ENCODE measurements at places on chromosomes 3 and 15.
A peak's percentile ranks its signal among the peaks of the same experiment; 100 is the strongest.

DNA sequence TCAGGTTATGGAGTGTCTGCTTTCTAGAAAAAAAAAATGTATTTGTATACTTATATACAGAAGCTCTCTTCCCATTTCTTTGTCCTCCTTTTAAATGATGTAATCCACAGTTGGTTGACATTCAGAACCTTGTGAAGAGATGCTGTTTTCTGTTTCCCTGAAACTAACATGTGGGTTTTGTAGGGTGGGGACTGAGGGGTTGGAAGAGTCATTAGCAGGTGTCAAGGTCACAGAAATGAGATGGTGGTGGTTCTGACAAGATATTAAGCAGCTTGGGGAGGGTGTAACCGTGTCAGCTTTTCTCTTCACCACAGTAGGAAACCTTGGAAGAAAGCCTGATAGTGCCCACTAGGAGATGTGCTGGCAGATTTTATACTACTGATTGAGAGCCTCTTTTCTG, 2.4 kb downstream of the RASA2 start:
- DNase-seq = no peak

DNA sequence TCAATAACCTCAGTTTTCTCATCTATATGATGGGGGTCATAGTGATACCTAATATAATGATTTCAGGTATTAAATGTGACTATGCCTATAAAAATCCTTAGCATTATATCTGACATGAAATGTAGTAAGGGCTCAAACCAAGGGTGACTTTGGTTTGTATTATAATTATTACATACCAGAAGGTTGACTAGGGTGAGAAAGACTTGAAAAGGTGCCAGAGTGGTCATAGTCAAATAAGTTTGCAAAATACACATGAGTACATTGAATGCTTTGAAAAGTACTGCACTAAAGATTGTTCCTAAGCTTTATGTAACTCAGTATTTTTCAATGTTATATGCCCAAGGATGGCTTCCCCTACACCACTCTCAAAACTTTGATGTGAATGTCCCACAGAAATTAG, 297.2 kb downstream of the ARPP21 start:
- DNase-seq = no peak

DNA sequence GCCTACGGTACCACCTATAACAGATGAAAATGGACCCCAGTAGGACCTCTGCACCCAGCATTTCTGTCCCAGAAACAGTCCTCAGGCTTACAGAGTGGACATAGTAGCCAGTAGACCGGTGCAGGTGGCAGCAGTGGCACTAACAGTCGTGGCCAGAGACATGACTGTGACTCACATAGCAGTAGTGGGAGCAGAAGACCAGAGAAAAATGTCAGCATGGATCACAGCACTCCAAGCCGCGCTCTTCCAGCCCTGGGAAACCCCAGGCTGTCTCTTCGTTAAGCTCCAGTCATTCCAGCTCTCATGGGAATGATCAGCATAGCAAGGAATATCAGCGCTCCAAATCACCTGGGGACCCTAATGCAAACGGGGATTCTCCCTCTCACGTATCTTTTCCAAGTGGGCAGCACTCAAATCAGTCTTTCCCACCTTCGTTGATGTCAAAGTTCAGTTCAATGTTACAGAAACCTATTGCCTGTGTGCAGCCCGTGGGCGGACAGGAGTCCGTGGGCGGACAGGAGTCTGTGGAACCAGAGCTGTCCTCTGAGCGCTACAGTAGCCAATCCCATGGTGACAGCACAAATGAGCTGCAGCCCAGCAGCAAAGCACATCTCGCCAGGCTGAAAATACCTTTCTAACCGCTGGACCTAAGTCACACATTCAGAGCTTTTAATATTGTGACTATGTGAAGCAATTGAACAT, 10.5 kb downstream of the BFSP2 start:
- DNase-seq = no peak

- DNase-seq = peak; percentile 93
Measured at GRCh38 chr15:44711096-44711742, at the start of the genes B2M and PATL2. Gene B2M, plus strand, starts transcription at chr15:44711517. Its CDS starts 30 bp downstream, at chr15:44711547. Gene PATL2, minus strand, starts transcription at chr15:44711323. Its CDS starts 34,833 bp downstream, at chr15:44676490.

- no peak for DNase-seq
Measured at GRCh38 chr3:45555086-45555591, 39.4 kb upstream of the LIMD1 start.

DNA sequence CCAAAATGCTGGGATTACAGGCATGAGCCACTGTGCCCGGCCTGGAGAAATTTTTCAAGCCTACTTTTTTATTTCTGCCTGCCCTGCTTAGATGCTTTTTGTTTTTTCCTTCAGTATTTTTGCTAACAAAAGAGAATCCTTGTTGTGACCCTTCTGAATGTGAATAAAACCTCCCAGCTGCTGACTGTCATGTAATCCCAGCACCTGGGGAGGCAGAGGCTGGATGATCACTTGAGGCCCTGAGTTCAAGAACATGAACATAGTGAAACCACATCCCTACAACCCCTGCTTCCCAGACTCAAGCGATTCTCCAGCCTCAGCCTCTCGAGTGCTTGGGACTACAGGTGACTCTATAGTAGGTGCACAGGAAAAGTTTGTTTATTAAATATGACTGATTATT, 84.9 kb downstream of the SOX2 start:
- no peak for DNase-seq

DNA sequence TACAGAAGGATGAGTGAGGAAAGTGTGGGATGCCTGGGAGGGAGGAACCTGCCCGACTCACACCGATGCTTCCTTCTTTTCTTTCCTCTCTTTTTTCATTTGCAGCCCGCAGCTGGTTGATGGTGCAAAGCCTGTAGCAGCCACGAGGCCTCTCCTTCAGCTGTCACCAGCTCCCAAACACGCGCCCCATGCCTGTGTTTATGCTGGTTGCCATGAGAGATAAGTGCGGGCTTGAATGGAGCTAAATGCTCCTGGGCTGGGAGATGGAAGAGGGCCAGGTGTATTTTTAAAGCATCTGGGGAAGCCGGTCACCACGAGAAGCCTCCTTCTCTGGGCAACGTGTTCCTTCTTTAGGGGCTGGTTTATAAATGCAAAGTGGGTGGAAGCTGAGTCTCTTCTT, 9.3 kb downstream of the COLQ start:
- no peak for DNase-seq

DNA sequence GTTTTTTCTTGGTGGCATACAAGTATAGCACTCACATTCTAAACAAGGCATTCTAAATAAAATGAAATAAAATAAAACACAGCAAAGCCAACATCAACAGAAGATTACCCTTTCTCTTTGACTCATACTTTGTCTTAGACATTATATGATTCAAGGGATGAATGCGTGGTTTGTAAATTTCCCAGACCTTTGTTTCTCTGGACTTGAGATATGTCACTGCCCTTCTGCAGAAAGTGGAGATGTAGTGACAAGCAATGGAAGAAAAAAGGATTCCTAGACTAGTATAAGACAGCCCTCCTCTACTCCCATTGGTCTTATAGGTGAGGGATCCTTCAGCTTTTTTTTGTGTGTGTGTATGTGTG, 22.4 kb downstream of the NANOGP8 start:
- DNase-seq = no peak

- DNase-seq = no peak
Measured at GRCh38 chr15:71899674-71900073, 89.3 kb downstream of the NR2E3 start.

DNA sequence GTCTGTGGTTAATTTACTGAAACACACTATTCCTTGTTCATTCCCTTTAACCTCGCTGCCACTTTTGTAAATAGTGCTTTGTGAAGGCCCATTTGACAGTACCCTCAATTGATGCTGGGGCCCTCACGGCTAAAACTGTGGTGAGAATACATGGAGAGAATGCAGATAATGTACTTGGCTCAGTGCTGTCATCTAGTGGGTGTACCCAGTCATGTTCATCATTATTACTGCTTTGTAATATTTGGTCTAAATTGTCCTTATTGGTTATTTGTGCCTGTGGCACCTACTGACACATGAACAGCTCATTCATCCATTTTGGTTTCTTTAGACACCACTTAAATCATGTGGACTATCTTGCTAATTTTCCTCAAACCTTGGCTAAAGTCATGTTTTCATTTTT, 543.6 kb downstream of the EDEM1 start:
- no peak for DNase-seq

- no peak for DNase-seq
Measured at GRCh38 chr3:7204848-7205156, 343.9 kb downstream of the GRM7 start.

GRCh38 chr3:100352296-100353231, 18.0 kb downstream of the NIT2 start:
- DNase-seq = no peak

GRCh38 chr3:122952520-122952919, 75.0 kb downstream of the SEMA5B start:
- DNase-seq = no peak

DNA sequence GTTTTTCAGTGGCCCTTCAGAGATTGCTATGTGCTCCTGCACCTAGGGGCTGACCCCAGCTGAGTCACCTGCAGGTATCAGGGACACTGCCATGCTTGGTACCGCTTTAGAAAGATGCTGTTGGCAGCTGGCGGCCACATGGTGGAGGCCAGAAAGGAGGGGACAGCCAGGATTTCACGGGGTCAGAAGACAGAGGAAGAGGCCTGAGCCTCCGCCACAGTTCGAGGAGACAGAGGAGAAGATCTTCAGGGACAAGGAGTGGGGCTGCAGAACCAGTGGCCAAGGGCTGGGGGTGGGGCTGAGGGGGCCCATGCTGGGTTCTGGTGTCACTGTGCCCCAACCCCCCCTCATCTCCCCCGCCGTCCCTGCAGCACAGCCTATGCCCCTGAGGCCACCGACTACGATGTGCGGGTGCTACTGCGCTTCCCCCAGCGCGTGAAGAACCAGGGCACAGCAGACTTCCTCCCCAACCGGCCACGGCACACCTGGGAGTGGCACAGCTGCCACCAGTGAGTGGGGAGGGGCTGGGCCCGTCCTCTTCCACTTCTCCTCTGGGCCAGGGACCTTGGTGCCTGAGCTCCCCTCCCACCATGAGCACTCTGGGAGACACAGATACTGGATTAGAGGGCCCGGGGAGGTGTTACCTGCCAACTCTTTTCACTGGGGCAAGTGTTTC, 19.9 kb downstream of the LOXL1 start:
- DNase-seq = no peak

- no peak for DNase-seq
Measured at GRCh38 chr3:179977356-179977755, 59.4 kb downstream of the PEX5L start.

GRCh38 chr3:143004823-143005222, 3.5 kb downstream of the U2SURP start:
- no peak for DNase-seq

DNA sequence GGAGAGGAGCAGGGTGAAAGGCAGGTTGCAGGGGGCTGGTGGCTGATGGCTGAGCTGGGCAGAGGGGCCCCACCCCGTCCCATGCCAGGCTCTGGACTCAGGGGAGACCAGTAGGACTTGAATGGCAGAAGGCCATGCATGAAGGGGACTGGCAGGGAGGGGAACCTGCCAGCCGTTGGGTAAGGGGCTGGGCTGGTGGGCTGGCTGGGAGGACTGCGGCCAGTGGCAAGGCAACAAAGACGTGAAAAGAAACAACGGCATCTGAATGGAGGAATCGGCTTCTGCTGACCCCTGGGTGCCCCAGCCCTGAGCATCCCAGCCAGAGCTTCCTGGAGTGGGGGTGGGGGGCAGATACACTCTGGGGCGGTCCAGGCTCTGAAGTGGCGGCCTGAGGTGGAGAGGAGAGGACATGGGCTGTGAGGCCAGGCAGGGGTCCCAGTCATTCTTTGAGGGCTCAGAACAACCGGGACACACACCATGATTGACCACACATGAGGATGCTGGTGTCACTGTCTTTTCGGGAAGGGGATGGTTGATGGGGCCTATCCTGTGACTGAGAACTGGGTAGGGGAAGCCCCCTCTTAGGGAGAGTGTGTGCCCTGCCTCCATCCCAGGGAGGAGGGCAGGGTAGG, 11.7 kb downstream of the GLYCTK start:
- DNase-seq = no peak

DNA sequence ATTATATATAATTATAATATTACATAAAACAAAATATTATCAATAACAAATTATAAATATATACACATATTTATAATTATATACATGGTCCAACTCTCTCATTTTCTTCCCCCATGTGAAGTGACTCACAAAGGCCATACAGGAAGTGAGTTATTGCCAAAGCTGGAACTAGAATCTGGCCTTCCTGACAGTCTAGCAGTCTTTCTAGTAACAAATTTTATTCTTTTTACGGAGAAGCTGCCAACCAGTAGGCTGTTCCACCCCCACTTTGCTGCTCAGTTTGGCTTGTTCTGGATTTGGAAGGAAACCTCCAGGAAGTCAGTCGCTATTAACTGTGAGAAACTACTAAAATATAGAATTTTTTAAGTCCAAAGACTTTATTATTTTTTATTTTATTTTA, 79.6 kb downstream of the DHX36 start:
- DNase-seq = no peak

DNA sequence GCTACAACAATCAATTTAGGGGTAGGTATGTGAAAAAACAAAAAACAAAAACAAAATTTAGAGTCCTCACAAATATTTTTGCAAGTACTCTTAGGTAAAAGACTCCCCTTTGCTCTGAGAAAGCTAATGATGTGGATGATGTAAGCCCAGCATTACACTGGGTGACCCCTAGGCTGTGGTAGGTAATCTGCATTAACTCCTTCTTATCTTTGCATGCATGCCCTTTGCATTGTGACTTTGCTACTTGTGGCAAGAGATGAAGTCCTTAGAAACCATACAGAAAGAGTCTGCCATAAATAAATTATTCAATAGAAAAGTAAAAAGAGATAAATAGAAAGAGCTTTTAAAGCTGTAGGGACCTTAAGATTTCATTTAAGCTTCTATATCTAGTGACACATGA, 159.7 kb upstream of the MBNL1 start:
- DNase-seq = no peak

DNA sequence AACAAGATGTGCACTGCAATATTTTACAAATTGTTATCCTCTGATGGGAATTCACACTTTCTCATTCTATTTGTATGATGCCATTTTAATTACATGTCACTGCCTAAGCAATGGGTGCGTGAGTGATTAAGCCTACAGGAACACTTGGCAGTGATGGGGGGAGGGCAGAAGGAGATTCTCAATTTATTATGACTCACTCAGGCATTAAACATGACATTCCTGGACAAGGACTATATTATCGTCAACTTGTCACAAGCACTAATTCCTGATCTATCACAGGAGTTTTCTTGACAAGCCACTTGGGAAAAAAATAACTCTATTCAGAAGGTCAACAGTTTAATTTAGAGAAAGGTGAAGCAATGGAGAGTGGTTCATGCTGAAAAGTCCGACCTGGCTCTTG, 556.8 kb downstream of the NSUN3 start:
- no peak for DNase-seq

GRCh38 chr3:106629215-106629832, 747.9 kb upstream of the CCDC54 start:
- DNase-seq = no peak

GRCh38 chr3:146163584-146163983, 2.6 kb upstream of the PLOD2 start:
- DNase-seq = no peak

DNA sequence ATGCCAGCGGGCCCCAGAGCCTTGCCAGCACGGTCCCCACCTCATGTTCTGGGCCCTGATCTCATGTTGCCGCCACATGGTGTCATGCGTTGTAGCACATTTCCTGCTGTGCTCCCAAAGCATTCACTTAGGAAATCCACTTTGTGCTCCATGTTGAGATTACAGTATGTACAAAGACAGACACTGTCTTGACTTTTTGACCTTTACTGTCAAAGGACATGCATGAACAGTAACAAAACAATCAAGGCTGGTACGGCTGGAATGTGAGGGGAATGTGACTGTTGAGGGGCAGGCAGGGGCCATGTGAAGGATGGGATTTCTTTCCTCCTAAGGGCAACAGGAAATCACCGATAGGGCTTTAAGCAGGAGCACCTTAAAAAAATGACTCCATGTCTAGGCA, 53.3 kb upstream of the RPL32 start:
- DNase-seq = no peak

All from stimulated activated CD8-positive, alpha-beta memory T cell treated with anti-CD3 and anti-CD28 coated beads, Interleukin-12 subunit alpha, Interleukin-12 subunit beta, amount 100 ng/mL, for 1 hour (primary cell).